ENCODE measurements at places on chromosomes 4 and X.

- DNase-seq: no peak
Measured at GRCh38 chrX:42771506-42772335, 6.2 kb downstream of the PPP1R2C start.

DNA sequence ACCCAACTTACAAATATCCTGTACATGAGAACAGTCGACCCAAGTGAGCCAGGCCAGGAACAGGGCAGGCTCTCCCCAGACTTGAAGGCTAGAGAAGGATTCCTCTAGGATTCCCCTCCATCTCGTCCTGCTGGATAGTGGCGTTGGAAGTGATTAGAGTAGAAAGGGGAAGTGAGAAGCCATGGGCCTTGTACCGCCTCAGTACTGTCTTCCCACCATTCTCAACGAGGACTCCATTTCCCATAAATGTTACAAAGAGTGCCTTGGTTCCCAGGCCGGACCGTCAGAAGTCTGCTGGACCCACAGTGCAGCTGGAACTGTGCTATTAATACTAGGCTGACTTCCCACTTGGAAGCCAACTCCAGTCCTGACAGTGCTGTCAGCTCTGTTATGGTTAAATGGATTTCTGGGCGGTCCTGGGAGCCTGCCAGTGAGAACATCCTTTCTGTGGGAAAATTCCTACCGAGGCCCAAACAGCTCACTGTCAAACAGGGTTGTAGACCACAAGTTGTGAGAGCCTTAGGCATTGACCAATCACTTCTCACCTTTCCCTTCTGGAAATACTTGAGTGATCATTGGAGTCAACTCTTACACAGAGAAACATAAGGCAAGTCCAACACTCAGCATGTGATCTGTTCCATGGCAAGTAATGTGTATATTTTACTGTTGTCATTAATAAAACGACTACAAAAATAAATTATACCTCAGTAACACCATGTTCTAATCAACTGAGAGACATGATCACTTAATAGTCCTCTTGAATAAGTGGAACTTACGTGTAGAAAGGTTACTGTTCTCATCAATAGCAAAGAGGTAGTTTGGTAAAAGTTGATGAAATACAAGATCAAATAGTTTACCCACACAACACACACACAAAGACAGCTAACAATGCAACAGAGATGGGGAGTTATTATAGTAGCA lies 58.4 kb downstream of the AMELX start:
- no peak for DNase-seq

GRCh38 chrX:1386338-1387127 lies 5.4 kb downstream of the SLC25A6 start:
- DNase-seq: no peak

- DNase-seq: no peak
Measured at GRCh38 chr4:124862261-124862660, 149.7 kb upstream of the ANKRD50 start.

GRCh38 chr4:13912436-13912925 lies 285.0 kb upstream of the BOD1L1 start:
- DNase-seq: no peak

DNA sequence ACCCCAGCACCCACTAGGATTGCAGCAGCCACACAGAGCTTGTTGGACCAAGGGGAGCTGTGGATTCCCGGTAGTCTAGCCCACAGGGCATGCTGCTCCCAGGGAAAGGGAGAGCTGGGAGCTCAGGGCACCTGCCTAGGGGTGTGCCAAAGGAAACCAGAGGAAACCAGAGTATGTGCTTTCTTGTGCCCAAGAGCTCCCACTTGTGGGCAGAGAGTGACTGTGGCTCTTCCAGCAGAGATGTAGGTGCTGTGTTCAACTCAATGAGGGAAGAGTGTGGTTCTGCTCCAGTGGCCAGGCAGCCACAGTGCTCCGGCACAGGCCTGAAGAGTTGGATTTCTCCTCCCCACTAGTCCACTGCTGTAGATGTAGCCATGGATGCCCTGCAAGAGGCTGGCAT lies 1050.0 kb upstream of the INTU start:
- DNase-seq: no peak

DNA sequence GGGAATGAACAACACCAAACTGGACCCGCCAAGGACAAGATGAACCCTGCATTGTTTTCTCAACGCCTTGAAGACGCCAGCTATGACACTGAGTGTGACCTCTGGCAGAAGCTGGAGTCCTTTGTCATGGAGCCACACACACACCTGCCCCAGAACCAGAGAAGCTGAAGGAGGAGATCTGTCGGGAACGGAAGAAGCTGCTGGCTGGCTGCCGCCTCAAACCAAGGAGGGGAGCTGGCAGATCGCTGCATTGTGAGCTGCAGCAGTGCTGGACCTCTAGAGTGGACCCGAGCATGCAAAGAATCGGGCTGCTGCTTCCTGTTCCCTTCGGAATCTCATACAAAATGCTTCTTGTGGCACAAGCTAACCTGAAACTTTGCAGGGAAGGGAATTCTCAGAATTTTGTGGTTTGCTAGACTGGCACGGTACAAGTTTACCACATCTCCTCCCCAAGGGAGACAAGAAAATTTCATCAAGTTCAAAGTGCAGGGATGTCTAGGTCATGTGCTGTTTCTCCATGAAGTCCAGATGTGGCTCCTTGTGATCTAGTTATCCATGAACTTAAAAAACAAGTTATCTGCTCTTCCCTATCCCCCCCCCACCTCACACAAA lies 23.4 kb upstream of the GLRB start:
- no peak for DNase-seq

- no peak for DNase-seq
Measured at GRCh38 chr4:137705171-137705783, 173.0 kb upstream of the PCDH18 start.

DNA sequence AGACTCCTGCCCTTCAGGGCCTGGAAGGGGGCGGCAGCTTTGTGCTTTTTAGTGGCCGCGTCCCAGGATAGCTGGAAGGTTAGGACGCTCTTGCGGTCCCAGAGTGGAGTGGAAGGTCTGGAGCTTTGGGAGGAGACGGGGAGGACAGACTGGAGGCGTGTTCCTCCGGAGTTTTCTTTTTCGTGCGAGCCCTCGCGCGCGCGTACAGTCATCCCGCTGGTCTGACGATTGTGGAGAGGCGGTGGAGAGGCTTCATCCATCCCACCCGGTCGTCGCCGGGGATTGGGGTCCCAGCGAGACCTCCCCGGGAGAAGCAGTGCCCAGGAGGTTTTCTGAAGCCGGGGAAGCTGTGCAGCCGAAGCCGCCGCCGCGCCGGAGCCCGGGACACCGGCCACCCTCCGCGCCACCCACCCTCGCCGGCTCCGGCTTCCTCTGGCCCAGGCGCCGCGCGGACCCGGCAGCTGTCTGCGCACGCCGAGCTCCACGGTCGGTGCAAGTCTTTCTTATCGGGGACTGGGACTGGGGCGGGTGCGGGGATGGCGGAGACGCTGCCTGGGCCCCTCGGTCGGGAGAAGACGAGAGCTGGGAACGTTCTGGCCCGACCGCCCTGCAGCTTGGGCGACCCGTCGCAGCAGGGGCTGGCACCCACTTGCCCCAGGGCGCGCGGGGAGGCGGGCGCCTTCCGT lies at the start of gene EDNRA:
TSS of gene EDNRA (plus strand) at position 207 of the 686 bp plus-strand sequence. CDS start 4,585 bp downstream, outside the sequence.
- no peak for DNase-seq

DNA sequence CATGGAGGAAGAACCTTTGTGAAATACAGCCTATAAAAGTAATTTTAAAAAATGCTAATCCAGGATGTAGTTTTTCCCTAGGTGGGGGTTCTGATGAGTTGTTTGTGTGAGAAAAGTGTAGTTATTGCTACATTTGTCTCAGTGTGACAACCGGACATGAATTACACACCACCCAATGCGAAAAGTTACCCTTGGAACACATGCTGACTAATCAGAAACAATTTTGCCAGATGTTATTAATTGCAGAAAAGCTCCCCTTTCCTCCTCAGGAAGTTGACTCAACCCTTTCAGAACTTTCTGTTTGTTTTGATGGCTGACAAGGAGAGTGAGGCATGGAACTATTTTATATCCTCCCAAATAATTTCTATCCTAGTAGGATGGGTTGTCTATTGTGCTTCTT lies 38.1 kb upstream of the EDA2R start:
- no peak for DNase-seq

DNA sequence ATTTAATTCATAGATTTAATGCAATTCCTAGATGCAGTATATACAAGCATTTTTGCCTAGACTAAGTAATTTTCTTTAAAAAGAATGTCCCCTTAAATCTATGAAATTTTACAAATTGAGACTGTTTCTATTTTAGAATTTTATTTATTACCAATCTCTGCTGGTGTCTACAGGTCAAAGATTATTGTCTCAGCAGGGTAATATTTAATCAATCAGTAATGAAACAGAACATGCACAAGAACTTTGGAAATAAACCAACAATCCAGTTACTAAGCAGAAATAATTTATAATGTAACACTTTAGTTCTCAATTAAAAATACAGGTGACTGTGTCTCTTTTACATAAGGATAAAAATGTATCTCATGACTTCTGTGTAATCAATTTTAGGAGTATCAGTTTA lies 266.2 kb downstream of the PPP3CA start:
- no peak for DNase-seq
